ENCODE measurements at places on chromosomes 11 and 22. TPM values are rescaled to one million over a fixed set of nuclear protein-coding genes. Genes with fewer than 3 reads are reported as not detected.

GRCh38 chr11:2208691-2209369, 37.2 kb upstream of the TH start:
- DNase-seq, result peak; percentile 75

GRCh38 chr11:131441051-131441810, 70.8 kb downstream of the NTM start:
- DNase-seq, result no peak

DNA sequence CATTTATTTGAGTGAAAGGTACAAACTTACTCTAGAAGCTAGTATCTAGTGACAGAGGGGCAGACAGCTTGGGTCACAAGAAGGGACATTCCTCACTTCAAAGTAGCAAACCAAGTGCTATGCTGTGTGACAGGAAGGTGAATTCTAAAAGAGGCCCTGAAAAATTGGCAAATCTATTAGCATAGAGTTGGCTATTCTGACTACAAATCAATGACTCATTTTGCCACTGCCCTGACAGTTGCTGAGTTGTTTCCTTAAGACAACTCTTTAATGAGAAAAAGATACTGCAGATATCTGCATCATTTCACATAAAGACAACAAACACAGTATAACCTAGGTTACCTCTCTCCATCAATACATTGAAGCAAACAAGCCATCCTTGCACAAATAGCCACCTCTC, 524.0 kb upstream of the LRRC4C start:
- DNase-seq, result no peak

The OR51B2 gene
- not detected for total RNA-seq

DNA sequence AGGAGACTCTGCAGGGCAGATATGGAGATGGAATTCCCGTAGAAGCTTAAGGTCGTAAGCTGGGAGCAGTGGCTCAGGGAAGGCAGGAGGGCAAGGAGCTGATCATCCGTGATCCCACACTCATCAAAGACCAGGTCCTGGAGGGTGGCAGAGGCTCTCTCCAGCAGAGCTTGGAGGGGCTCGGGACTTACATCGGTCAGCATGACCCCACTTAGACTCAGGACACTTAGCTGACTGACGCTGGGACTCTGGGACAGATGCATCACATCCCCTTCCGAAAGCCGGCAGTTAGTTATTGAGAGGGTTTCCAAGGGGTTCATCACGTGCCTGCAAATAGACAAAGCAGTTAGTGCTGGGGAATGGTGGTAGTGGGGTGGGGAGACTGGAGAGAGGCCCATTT, 10.7 kb downstream of the PRAME start:
- no peak for DNase-seq

- DNase-seq, result no peak
Observed at GRCh38 chr11:63909591-63910506, 7.1 kb downstream of the RCOR2 start.

- DNase-seq, result no peak
Observed at GRCh38 chr11:69750108-69750850, 24.9 kb downstream of the FGF4 start.

DNA sequence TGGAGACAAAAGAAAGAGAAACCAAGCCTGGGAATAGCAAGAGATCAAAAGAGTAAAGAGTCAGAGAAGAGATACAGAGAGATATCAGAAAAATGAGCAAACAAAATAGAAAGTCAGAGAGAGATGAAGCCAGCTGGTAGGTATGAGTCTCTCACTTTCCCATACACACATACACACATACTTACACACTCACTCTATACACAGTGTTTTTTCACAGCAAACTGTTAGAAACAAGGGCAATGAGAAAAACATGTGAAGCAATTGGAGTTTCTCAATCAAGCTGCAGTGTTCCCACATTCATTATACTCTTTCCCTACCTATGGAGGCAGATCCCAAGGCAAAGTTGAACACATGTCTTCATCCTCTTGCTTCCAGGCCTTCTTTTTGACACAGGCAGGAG, 2.6 kb upstream of the NLRP10 start:
- DNase-seq, result no peak

GRCh38 chr11:64152841-64153691, 12.8 kb downstream of the MACROD1 start:
- DNase-seq, result peak; percentile 90

DNA sequence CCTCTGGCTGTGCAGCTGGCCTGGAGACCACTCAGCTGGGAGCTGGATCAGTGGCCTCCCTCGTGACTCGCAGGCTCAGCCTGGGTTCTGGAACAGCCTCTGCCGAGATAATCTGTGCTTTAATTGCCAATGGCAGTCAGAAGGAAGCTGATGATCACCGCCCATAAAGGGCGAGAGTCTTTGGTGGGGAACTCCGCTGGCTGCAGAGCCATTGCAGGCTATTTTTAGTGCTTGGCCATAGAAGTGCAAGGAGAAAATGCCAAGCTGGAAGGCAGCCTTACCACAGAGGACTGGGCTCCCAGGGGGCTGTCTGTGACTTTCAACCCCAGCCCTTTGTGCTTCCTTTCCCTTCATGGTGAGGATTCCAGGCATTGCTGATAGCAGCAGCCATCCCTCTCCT, 62.2 kb upstream of the TENM4 start:
- peak; percentile 85 for DNase-seq

The MAML2 gene
- 16.2 TPM for total RNA-seq

GRCh38 chr11:75757651-75758050, 10.9 kb upstream of the DGAT2 start:
- DNase-seq, result no peak

The DNAJB7 gene
- total RNA-seq, result not detected

DNA sequence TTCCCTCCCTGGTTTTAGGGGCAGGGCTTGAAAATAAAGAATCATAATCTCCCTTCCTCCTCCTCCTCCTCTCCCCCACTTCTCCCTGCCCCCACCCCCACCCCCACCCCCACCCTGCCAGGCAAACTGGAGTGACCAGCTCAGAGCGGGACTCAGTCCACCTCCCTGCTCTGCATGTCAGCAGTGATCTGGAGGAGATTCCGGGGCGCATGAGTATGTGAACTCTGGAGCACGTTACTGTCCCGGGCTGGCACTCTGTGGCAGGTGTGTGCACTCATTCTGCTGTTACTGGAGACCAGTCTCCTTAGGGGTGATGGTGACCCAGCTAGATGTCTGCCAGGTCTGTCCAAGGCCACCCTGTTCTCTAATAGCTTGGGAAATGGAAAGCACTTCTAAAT, 33.9 kb downstream of the MARK2 start:
- DNase-seq, result peak; percentile 72

DNA sequence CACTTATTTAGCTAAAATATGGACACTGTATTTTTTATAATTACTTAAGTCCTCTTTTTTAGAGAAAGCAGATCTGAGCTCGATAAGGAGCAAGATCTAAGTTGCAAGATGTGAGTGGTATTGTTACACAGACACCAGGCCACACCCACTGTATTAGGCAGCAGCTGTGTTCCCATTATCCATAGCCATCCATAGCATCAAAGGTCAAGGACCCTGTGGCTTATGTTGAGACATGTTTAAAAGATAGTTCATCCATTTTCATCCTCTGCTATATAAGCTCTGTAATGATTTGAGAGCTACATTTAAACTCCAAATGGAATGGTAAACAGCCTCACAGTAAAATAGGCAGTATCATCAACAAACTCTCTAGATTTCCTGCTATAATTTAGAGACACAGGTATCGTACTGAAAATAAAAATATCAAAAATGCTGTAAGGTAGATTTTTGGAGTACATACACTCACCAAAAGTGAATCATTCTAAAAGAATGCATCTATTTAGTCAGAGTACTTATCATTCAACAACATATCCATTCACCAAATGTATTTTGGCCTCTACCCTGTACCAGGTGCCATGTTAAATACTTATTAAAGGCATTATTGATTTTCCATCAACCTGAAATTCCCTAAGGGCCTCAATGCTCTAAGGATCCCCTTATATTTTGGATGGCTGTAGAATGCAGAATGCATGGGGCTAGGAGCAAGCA, 574.0 kb downstream of the LRRC4C start:
- DNase-seq, result no peak

The RIBC2 gene
- total RNA-seq, result not detected

- no peak for DNase-seq
Observed at GRCh38 chr22:21009638-21010425, 5.1 kb upstream of the P2RX6 start.

The TNNT3 gene
- total RNA-seq, result 45.3 TPM

DNA sequence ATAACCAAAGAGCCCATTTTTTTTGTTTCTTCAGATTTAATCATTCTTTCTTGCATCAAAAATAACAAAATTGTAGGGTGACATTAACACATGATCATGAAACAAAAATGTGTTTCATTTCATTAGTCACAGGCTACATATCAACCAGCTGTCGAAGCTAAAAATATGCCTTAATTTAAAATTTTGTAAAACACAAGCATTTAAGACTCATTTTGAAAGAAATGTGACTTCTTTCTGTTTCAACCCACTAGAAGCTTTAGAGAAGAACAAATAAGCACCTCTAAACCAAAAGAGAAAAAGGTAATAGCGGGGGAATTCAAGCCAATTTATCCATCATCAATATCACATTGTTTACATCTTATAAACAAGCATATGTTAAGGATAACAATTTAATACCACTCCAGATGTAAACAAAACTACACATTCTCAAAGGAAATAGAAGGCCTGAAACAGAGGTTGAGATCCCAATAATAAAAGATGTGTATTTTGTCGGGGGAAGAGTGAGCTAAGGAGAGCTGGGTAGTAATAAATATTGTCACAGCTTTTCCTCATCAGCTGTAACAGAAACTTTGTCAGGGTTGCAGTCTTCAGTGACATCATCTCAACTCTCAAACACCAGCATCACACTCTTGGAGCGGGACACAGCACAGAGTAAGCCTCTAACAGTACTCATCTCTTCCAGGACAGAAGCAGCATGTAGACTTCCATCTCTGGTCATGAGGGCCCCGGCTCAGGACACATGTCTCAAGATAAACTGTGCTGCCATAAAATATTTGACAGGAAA, 42.0 kb downstream of the ALG9 start:
- DNase-seq, result no peak

Measured in posterior vena cava (tissue), 2 donors.